ENCODE measurements at places on chromosomes 12 and 14.

GRCh38 chr12:64824500-64825142, at the start of gene TBC1D30:
TBC1D30 (plus strand) TSS chr12:64824647; CDS start chr12:64824880, 233 bp downstream.
- no peak for DNase-seq

DNA sequence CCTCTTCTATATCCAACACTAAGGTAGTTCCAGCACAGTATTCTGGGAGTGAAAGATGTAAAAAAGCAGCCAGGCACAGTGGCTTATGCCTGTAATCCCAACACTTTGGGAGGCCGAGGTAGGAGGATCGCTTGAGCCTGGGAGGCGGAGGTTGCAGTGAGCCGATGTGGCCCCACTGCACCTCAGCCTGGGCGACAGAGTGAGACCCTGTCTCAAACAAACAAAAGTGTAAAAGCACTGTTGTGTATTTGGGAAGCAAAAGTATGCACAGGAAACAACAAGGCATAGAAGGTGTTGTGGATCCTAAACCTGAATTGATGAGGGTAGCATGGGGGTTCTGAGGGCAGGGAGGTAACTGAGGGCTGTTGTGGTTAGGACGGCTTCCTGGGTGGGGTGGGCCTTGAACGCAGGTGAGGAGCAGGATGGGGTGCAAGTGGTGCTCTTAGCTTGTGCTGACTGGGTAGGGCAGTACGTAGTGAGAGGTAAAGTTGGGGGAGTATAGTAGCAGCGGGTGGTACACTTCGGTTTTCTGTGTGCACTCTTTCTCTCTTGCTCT, 64.2 kb downstream of the RASSF3 start:
- peak; percentile 72 for DNase-seq

DNA sequence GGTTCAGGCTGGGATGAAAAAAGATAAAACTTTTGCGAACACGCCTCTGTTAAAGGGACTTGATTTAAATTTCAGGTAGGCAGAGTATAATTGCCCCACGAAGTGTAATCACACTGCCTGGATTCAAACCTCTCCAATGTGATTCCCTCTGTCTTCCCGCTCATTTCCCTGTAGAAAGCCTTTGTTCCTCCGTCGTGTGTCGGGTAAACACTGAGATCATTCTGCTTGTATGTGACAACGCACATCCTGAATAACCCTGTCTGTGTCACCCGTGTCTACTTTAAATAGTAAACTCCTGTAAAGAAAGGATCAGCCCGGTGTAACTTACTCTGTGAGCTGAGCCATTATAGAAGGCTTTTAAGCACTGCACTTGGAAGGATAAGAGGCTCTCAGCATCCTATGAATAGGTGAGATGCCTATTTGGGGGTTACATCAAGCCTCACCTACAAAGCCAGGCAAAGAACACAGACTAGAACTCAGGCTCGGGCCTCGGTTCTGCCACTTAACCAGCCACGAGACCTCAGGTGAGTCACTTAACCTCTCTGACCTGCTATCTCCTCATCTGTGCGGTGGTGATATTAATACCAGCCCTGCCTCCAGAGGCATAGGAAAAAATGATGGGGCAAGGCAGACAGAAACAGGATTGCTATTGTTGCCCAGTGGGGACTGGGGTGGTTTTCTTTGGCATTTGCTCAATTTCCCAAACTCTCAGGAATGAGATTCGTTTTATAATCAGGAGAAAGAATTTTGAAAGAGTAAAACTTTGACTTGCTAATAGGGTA, 74.2 kb downstream of the RBM19 start:
- DNase-seq, result no peak

DNA sequence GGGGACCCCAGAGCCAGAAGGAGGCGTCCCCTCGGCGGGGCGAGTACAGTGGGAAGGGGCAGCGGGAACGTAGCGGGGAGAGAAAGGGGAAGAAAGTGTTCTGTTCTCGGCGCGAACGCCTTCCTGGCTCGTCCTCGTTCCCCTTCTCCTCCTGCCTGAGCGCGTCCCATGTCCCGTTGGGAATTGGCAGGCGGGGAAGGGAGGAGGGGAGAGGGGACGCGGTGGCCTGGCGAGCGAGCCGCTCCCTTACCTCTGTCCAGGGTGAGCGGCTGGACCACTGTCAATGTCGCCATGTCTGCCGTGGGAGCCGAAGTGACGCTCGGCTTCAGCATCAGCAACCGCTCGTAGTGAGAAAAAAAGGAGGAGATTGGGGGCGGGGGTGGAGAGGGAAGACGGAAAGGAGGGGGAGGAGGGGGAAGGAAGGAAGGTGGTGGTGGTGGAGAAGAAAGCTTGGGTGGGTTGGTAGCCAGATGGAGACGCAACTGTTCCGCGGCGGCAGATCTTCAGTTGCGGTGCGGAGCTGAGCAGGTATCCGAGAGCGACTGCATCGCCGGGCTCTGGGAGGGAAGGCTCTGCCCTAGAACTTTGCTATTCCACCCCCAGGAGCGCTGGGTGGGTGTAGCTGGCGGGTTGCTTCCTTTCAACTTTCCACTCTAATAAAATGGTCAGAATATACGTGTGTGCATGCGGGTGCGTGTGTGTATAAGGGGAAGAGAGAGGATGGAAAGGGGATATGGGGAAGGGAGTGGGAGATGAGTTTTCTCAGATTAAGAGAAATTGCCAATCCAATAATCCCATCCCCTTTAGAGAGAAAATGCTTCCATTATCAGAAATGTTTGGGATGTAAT, at the start of gene LIN7A:
Gene LIN7A, minus strand, starts transcription at position 544 of the 848 bp plus-strand sequence. Its CDS starts 212 bp downstream, at position 332.
- no peak for DNase-seq

DNA sequence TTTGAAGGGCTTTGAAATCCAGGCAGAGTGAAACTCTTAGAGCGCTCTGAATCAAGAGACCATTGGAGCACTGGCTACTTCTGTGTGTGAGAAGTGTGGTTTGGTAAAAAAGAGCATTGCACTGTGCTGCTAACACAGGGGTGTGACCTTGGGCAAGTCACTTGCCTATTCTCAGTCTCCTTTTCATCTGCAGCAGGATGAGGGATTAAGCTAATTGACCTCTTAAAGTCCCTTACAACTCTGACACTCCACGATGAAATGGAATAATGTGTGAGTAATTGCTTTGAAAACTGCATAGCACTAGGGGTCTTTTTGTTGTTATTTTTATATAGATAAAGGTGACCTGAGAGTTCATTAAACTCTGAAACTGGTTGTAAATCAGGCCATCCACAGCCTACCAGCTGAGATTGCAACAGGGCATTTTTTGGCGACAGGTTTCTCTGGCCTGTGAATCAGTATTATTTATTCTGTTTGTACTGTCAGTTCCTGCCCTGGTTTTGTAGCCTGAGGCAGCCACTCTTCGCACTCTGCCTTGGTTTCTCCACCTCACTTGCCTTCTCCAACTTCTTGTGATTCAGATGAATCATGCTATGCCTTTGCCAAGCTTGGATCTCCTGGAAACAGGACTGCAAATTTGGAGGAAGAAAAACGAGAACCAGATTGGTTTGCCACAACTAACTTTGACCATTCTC, 159.9 kb upstream of the PARP11 start:
- DNase-seq, result no peak

- DNase-seq, result no peak
Observed at GRCh38 chr12:120490833-120491512, 4.9 kb upstream of the DYNLL1 start.

- DNase-seq, result no peak
Observed at GRCh38 chr12:121955258-121956237, 37.2 kb downstream of the CFAP251 start.

GRCh38 chr12:57001448-57001906, 4.9 kb downstream of the ZBTB39 start:
- DNase-seq, result peak; percentile 78

DNA sequence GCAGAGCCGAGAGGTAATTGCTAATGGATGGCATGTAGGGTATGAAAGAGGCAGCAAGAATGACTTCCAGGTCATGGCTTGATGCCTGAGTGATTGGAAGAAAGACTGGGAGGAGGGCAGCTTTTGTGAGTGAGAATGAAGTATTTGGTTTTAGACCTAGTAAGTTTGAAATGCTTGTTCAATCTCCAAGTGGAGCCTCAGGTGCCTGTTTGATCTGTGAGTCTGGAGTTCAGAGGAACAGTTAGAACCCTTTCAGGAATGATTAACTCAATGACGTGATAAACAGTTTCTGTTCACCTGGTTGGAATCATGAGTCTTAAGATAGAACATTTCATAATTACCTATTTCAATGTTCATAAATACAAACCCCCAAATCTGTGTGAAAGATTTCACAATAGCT, 10.4 kb downstream of the KCNJ8 start:
- no peak for DNase-seq

- no peak for DNase-seq
Observed at GRCh38 chr12:106051853-106052531, 86.8 kb downstream of the NUAK1 start.

DNA sequence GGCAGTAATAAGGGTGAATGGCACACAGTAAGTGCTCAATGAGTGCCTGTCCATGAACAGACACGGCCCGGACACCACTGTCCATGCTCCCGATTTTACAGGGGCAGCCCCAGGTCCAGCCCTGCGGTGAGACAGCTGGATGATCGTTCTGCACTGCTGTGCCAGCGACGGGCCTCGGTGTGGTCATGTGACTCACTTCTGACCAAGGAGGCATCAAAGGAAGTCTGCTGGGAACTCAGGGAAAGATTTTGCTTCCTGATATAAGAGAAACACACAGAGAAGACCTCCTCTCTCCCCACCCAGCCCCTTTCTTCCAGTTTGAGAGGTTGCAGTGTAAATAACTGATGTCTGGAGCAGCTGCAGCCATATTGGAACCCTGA, 126.6 kb downstream of the SCARB1 start:
- DNase-seq, result no peak

DNA sequence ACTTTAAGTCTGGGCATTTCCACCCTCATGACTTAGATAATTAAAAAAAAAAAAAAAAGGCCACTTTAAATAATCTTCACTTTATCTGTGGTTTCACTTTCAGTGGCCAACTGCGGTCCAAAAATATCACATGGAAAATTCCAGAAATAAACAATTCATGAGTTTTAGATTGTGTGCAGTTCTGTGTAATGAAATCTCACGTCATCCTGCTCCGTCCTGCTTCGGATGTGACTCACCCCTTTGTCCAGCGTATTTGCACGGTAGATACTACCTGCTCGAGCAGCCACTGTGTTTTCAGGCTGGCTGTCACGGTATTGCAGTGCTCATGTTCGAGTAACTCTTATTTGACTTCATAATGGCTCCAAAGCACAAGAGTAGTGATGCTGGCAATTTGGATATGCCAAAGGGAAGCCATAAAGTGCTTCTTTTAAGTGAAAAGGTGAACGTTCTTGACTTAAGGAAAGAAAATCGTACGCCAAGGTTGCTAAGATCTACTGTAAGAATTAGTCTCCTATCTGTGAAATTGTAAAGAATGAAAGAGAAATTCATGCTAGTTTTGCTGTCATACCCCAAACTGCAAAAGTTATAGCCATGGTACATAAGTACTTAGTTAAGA, 2.4 kb downstream of the E2F7 start:
- DNase-seq, result no peak

GRCh38 chr12:124391340-124392261, 96.7 kb downstream of the RFLNA start:
- DNase-seq, result peak; percentile 22

GRCh38 chr12:85516667-85517325, 236.8 kb downstream of the ALX1 start:
- DNase-seq, result no peak

DNA sequence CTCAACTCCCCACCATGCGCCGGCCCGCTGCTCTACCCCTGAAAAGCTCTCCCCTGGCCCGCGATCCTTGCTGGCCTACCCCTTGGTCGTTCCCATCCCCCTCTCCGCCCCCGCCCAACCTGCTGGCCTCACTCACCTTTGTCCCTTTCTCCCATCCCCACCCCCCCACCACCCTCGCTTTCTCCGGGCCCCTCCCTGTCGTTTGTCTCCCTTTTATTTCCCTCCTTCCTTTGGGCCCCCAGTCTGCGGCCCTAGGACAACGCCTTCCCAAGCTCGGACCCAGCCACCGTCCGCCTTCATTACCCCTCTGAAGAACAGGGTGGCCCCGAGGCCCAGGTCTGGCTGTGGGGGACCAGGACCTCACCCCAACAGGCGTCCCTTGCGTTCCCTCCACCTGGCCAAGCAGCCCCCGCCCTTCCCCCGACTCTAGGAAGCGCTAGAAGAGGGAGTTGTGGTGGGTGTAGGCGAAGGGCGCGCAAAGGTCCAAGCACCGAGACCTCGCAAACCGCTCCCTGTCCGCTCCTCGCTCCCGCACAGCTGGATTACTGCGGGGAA, 6.9 kb upstream of the SLC7A7 start:
- no peak for DNase-seq

DNA sequence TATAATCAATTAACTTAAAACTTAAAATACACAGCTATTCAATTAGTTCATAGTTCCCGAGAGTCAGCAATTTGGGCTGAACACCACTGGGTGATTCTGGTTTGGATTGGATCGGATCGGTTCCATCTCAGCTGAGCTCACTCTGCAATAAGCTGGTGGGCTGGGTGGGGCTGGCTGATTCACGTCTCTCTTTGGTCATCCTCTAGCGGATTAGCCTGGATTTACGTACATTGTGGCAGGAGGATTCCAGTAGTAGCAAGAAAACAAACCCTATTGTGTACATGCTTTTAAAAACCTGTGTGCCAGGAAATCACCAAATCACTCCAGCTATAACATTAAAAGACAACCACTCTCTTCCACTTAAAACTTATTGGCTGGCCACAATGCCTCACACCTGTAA, 3.2 kb upstream of the CLEC4C start:
- no peak for DNase-seq

- DNase-seq, result no peak
Observed at GRCh38 chr12:13210236-13211190, 14.0 kb downstream of the EMP1 start.

GRCh38 chr14:95651821-95652583, 34.2 kb upstream of the TCL1B start:
- DNase-seq, result no peak

DNA sequence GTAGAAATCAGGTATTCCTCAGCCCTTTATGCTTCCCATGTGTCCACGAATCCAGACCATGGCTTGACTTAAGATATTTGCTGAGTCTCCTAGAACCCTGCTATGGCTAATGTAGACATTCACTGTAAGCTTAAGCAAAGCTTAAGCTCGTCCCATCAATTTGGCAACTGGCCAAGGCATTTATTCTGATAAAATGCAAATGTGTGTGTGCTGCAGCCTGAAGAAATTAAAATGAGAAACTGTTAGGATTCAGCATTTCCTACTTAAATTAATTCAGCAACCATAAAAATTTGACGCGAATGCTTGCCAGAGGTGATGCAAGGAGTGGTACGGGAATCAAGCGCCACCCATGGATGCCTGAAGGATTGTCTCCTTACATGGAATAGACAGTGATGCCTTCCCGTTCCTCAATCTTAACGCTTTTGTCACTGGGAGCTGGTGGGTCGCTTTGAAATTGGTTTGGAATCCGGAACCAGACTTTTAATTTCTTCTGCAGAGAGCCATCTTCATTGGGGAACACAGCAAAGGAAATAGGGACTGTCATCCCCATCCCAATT, 13.2 kb downstream of the HEBP1 start:
- no peak for DNase-seq

DNA sequence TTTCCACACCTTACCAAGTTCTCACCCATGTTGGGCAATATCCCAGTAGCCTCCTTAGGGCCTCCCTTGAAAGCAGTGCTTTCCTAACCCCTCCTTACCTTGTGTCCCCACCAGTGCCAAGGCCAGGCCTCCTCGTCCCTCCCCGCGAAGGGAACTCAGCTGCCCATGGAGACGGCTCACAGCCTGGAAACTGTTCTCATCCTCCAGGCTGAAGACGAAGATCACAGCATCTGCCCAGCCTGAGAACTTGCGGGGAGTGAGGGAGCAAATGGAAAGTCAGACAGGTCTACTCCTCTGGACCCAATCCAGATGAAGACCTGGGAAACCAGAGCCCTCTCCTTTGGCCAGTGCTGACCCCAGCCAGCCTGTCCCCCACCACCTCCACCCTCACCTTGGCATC, 4.6 kb downstream of the AGAP2 start:
- DNase-seq, result no peak
